ENCODE measurements at places on chromosomes 11 and 22. TPM values are rescaled to one million over a fixed set of nuclear protein-coding genes. Genes with fewer than 3 reads are reported as not detected.

Gene MOGAT2
- total RNA-seq: not detected

GRCh38 chr11:120529911-120530310, 18.4 kb downstream of the GRIK4 start:
- H3K27me3 ChIP-seq: no peaks in the 10 kb centered on the region
- H3K4me1 ChIP-seq: no peaks in the 10 kb centered on the region
- no peak overlapping the region for H3K27ac ChIP-seq
- no peak for DNase-seq
- H3K36me3 ChIP-seq: no peaks in the 10 kb centered on the region

Gene CNTF
- 0.16 TPM for total RNA-seq

DNA sequence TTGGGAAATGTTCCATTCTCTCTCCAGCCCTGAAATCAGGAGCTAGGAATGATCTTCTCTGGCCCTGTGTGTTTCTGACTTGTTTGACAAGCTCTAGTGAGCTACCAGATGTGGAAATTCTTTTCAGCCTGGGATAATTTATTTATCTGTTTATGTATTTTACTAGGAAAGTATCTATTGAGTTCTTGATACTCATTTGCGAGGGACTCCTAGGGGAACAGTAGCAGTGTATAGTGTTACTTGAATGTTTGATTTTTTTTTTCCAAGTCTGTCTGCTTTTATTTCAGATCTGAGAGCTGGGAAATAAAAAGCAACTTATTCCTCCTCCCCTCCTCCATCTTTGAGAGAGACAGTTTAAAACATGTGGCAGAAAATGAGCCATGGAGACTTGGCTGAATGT, 92.5 kb downstream of the ALX4 start:
- no peaks in the 10 kb centered on the region for H3K27me3 ChIP-seq
- H3K27ac ChIP-seq: no peak overlapping the region
- H3K36me3 ChIP-seq: no peaks in the 10 kb centered on the region
- no peak for DNase-seq
- H3K4me3 ChIP-seq: no peak overlapping the region

Gene YPEL4
- not detected for total RNA-seq
